ENCODE measurements at places on chromosomes 6 and 20.

GRCh38 chr6:117352466-117353081 lies 73.2 kb downstream of the ROS1 start:
- DNase-seq, result peak; percentile 9

- no peak for DNase-seq
These were observed 51.4 kb upstream of the RPS6KA2 start for GRCh38 chr6:166678426-166678825.

DNA sequence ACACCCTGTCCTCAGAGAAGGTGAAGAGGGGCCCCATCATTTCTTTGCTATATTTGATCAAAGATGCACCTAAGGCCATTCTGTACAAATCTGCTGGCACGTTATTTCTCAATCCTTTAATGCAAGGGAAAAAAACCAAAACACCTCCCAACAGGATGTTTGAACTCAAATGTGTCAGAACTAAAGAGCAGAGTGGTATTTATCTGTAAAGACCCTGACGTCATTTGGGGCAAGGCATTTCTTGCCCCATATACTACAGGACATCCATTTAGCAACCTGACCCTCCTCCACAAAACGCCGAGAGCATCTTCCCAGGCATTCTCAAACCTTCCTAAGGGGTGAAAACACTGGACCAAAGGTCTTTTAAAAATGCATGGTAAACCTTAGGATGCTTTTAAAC lies 50.8 kb downstream of the ZMYND8 start:
- no peak for DNase-seq

DNA sequence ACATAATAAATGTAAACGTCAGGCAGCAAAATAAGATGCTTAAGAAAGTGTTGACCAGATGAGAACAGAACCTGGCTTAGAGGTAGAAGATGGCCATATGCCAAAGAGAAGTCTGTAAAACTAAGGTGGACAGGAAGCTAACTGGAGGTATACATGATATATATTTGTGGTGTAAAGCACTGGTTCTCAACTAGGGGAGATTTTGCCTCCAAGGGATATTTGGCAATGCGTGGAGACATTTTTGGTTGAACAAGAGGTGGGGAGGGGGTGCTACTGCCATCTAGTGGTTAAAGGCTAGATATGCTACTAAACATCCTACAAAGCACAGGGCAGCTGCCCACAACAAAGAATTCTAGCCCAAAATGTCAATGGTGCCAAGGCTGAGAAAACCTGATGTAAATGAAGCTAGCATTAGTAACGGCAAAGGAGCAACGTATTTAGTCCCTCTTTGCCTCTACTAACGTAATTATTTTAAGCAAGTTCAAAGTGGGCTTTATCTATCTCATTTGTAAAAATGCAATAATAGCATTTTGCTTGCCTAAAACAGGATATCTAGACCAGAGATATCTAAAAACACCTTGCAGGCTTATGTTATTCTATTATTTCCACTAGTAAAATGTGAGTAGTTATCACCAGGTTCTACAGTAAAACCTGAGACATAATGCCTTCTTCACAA lies 182.6 kb downstream of the RNGTT start:
- peak; percentile 69 for DNase-seq

DNA sequence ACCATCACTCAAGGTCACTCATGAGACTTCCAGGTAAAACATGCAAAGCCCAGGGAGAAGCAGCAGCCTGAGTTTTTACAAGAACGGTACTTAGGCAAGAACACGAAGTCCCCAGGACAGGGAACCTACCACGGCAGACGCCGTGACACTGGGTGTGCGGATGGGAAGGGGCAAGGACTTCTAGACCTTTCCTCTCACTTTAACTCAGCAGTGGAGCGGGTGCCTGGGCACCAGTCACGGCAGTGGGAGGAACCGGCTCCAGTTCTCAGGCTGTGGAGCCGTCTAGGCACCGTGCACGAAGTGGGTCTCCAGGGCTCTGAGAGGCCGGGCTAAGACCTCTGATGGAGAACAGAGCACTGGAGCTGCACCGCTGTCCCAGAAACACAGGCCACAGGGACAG lies 2.5 kb downstream of the ZBTB46 start:
- no peak for DNase-seq

DNA sequence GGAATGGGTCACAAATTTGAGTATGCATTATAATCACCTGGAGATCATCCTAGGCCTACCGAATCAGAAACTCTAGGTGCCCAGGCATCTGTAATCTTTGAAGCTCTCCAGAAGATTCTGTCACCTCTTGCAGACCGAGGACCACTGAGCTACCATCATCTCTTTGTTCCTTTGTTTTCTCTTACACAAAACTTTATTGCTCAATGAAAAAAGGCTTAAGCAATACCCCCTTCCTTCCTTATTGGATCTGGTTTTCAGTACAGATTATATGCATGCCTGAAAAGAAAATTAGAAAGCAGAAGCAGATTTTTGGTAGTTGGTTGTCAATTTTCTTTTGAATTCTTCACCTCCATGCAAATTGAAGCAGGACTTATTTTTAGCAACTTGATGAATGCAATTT lies 31.3 kb downstream of the STX11 start:
- no peak for DNase-seq

DNA sequence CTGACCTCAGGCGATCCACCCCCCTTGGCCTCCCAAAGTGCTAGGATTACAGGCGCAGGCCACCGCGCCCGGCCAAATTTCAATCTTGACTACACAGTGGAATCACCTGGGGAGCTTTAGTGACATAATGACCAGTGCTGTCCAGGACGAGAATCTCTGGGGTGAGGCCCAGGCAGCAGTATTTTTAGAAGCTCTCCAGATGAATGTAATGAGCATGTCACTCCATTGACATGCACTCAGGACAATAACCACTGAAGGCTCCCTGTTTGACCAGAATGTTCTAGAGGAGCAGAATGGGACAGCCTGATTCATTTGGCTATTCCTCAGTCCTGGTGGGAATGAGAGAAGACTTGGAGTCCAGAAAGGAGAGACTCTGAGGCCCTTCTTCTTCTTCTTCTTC lies 39.2 kb downstream of the SRSF3 start:
- DNase-seq, result no peak

- DNase-seq, result no peak
These were observed 130.4 kb upstream of the TRAF3IP2 start for GRCh38 chr6:111736005-111736608.

- DNase-seq, result no peak
These were observed 3.3 kb downstream of the HNF4A start for GRCh38 chr20:44358776-44359175.

All from SHP77 (cell line).